Epithelial cell of esophagus (primary cell): ENCODE measurements at places on chromosomes 7 and 10.

GRCh38 chr10:30373596-30374327 lies 24.7 kb upstream of the MTPAP start:
- DNase-seq = no peak

DNA sequence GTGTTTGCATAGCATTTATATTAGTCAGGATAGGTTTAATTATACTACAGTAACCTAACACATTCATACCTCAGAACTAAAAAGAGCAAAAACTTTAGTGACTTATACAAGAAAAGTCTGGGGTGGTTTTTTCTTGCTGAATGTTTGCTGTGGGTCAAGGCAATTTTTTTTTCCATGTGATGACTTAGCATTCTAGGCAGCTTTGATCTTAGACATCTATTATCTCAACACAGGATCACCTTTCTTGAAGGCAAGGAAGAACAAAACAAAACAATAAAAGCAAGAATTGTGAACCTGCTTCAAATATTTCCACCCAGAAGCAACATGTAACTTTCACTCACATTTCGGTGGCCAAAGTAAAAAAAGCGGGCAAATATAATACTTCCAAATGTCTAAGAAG lies 20.7 kb upstream of the CBLL1 start:
- no peak for DNase-seq

GRCh38 chr7:69309601-69310000 lies 288.7 kb upstream of the AUTS2 start:
- DNase-seq = no peak

DNA sequence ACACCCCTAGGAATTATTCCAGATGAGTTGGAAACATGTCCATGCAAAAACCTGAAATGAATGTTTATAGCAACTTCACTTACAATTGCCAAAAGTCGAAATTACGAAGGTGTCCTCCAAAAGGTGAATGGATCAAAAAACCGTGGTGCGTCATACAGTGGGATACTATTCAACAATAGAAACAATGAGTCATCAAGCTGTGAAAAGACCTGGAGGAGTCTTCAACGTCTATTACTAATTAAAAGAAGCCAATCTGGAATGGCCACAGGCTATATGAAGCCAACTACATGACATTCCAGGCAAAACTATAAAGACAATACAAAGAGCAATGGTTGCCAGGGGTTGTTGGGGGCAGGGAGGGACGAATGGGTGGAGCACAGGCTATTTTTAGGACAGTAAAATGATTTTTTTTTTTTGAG lies 12.6 kb upstream of the PPP2R2D start:
- DNase-seq = peak; percentile 99

DNA sequence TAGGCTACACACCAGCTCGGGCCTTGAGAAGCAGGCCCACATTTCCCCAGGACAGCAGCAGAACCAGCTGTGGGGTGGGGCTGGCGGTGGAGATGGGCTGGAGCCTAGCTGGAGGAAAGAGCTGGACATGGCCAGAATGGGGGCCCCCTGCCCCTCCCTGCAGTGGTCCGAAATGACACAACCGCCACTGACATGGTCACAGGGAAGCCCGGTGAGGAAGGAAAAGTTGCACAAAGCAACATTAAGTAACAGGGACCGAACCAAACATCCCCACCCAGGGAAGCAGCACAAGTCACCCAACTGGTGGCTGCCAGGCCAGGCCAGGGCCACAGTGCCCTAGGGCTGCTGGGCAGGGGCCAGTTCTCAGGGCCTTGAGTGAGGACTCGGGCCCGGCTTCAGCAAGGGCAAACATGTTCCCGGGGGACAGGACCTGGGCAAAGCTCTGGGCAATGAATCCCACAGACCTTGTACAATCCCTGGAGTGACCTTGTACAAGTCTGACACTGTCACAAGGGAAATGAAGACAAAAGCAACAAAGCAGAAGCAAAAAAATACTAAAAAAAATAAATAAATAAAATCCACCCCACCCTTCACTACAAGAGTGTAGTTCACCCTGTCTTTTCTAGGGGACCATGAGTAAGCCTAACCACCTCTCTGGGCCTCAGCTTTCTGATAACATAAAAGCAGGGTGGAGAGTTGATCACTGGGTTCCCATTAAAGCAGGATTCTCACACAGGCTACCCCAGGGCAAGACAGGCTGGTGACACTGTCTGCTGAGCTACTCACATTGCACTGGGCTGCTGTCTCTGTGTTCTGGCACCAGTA lies 33.0 kb downstream of the PSAP start:
- DNase-seq = no peak

- peak; percentile 80 for DNase-seq
Measured at GRCh38 chr7:17706734-17707133, 233.6 kb downstream of the SNX13 start.

- DNase-seq = no peak
Measured at GRCh38 chr10:130500261-130501000, 364.2 kb downstream of the GLRX3 start.

DNA sequence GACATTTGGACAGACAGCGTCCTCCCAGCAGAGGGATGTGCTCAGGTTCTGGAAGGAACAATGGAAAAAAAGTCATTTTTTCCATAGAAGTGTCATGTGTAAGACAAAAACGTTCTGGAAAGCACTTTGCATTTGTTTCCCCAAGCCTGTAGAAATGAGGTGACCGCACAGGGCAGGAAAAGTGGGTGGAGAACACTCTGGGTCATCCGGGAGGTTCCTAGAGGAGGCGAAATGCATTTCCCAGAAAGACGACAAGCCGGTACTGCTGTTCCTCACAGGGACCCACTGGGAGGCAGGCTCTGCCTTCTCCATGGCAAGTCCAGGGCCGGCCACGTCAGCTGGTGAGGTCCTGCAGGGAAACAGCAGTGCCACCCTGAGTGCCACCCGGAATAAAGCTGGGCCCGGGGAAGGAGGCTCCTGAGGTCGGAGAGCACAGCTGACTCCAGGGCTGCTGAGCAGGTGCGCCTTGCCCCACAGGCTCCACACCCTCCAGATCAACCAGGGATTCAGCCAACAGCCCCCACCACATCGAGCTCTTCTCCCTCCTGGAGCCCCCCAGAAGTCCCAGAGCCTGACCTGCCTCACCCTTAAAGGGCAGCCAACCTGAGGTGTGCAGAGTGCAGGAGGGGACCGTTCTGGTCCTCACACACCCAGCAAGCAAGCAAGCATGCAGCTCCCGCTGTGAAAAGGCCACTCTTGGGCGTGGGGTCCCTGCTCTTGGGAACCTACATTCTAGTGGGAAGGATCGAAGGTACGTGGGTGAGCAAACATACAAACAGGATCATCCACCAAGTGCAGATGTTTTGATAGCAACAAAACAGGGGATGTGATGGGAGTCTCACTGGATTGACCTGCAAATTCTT lies 28.8 kb upstream of the INPP5A start:
- no peak for DNase-seq

GRCh38 chr7:139730746-139731612 lies 46.8 kb downstream of the HIPK2 start:
- no peak for DNase-seq

DNA sequence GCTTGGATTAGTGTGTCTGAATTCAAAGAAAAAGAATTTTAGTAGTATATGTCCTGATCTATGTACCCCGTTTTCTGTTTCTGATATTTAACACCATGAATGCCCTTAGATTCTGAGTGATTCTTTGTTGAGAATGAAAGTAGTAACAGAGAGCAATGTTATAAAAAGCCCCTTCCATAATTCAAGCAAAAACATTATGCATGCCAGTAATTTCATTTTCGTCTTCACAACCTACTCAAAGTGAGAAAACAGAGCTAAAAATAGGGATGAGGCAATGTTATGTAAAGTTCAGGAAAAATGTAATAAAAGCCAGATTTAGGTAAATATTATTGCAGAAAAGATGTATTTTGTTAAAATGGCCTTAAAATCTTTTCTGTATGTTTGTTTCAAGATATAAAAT lies 28.1 kb downstream of the PTPRZ1 start:
- no peak for DNase-seq

- no peak for DNase-seq
Measured at GRCh38 chr7:104926601-104927041, 87.4 kb upstream of the KMT2E start.

GRCh38 chr10:117442521-117442920 lies 67.3 kb upstream of the PDZD8 start:
- peak; percentile 24 for DNase-seq

DNA sequence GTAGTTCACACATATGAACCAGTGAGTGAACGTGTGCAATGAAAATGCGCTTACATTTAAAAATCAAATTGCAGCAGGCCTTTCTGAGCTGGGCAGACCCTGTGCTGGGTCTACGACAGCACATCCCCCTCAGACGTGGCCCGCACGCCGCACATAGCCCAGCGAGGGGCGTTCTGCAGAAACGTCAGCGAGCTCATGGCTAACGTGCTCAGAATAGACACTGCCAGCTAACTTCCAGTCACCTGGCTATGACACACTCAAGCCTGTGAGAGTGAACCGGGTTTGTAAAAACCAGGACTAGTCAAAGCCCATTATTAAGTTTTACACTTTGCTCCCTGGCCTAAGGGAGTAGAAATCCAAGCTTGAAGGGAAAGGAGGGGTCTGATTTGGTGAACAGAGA lies 108.1 kb upstream of the INSIG1 start:
- no peak for DNase-seq

DNA sequence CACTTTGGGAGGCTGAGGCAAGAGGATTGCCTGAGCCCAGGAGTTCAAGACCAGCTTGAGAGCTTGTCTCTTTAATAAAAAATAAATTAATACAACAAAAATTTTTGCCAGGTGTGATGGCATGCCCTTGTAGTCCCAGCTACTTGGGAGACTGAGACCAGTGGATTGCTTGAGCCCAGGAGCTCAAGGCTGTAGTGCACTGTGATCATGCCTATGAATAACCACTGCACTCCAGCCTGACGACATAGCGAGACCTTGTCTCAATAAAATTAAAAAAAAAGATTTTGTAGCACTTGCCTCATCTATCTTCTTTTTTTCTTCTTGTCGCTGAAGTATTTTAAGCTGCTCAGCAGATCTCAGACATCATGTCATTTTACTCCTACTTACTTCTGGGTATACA lies 26.3 kb downstream of the CREM start:
- no peak for DNase-seq

GRCh38 chr10:33272635-33273034 lies 61.8 kb downstream of the NRP1 start:
- no peak for DNase-seq

DNA sequence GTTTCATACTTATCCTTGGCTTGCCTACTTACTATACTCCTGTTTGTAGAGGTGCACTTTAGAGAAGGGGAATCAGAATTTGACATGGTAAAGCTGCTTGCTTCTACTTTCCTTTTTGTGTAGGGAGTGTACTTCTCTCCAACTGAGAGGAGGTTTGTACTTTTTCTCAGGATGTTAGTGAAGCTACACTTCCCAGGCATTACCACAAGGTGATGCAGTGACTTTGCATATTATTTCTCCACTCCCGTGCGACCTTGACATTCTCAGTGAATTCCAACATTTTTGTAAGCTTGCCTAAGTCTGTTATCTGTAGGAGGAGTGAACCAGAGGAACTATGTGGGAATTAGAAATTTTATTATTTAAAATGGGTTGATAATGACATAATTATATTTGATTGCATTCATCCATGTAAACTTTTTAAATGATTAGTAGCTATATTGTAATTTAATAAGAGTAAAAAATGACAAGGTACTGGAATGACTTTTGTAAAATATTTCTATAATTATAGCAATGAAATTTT lies 5.2 kb downstream of the TAX1BP1 start:
- peak; percentile 54 for DNase-seq

DNA sequence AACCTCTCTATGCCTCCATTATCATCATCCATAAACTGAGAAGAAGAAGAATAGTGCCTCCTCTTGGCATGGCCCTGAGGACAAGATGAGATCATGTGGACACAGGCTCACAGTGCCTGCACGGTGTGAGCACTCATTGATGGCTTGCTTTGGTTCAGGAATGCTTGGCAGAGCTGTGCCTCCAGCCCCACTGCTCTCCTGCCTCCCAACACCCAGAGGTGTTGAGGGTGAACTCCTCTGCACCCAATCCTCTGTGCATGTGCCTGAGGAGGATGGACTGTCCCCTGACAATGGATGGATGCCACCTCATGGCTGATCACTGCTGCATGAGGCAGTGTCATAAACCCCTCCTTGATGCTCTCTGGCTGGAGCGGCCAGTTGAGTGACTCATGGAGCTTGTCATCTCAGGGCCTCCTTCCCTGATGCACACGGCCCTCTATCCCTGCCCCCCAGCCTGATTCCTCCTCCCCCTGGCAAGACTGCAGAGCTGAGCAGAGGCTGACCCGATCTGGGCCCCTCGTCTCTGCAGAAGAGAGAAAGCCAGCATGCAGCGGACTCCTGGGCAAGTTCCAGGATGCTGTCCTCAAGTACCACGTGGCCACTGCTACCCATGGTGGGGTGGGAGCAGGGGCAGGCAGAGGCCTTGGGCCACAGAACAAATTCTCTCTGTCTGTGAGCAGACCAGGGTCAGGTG lies 136.3 kb downstream of the KCNMA1 start:
- peak; percentile 77 for DNase-seq

DNA sequence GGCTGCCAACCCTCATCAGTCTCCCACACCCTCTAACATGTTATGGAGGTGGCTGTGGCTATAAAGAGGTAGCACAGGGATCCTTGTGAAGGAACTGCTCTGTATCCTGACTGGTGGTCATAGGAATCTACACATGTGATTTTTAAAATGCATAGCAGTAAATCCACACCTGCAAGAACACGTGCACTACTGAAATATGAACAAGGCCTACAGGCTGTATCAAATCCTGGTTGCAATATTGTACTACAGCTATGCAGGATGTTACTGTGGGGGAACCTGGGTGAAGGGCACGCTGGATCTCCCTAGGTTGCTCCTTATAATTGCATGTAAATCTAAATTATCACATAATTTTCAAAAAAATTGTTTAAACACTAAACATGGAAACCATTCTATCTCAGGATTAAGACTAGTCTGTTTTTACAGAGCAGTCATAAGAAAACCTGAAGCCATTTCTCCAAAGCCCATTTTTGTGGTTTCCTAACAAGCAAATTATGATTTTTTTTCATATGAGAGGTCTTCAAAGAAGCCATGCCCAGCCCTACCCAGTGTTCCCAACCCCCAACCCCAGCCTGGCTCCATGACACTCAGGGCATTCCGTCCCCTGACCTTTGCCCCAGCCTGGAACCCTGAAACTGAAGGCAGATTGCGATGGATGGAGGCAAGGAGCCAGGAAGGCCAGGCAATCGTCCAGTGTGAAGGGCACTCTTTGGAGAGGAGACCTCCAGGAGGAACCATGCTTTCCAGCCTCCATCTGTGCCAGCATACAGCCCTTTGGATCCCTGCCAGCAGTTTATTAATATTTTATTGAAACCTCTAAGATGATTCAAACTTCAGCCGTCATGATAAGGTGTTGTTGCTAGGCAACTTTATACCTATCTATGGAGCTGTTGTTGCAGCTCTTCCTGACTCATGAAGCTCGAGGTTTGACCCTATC lies 161.0 kb downstream of the GRID1 start:
- no peak for DNase-seq

DNA sequence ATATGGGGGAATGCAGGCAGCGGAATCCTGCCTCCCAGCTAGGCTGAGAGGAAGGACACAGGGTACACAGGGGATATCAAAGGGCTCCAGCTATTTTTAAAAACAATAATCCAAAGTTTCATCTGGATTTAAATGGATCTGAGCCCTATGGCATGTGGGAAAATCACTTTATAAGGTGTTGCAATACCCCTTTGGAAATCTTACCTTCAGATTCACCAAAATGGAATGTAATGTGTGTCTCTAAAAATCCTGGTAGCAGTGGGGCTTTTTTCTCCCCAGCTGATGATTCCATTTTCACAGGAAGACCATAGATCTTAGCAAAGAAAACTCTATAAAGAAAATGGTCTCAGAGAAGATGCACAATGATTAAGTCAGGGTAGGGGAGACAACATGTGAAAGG lies 722.2 kb downstream of the PARD3 start:
- peak; percentile 50 for DNase-seq
